ENCODE measurements at places on chromosomes 1 and 21.

GRCh38 chr1:83064589-83065242 is 934.2 kb downstream of the TTLL7 start:
- DNase-seq, result no peak

DNA sequence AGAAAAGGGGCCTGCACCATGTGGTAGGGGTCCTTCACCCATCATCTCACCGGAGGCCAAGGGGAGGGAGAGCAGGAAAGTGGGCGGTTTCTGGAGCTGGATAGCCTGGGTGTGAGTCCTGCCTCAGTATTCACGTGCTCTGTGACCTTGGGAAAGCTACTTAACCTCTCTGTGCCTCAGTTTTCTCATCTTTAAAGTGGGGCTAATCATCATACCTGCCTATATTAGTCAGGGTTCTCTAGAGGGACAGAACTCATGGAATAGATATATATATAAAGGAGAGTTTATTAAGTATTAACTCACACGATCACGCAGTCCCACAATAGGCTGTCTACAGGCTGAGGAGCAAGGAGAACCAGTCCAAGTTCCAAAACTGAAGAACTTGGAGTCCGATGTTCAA is 78.7 kb downstream of the FBXO2 start:
- DNase-seq, result no peak

DNA sequence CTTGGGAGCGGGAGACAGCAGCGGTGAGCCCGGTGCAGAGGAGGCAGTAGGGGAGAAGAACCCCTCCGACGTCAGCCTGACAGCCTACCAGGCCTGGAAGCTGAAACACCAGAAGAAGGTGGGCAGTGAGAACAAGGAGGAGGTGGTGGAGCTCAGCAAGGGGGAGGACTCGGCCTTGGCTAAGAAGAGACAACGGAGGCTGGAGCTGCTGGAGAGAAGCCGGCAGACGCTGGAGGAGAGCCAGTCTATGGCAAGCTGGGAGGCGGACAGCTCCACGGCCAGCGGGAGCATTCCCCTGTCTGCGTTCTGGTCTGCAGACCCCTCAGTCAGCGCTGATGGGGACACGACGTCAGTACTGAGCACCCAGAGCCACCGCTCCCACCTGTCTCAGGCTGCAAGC is 32.9 kb downstream of the STYXL2 start:
- no peak for DNase-seq

DNA sequence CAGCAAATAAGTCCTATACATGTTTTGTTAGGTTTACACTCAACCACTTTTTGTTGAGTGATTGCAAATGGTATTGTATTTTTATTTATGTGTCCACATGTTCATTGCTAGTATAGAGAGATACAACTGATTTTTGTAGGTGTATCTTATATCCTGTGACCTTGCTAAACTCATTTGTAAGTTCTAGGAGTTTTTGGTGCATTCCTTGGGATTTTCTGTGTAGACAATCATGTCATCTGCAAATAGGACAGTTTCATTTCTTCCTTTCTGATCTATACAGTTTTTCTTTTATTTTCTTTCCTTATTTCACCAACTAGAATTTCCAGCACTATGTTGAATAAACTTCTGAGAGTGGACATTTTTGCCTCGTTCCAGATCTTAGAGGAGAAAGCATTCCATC is 16.5 kb upstream of the BATF3 start:
- no peak for DNase-seq

- DNase-seq, result no peak
Observed at GRCh38 chr1:84570436-84571149, 3.6 kb downstream of the CTBS start.

DNA sequence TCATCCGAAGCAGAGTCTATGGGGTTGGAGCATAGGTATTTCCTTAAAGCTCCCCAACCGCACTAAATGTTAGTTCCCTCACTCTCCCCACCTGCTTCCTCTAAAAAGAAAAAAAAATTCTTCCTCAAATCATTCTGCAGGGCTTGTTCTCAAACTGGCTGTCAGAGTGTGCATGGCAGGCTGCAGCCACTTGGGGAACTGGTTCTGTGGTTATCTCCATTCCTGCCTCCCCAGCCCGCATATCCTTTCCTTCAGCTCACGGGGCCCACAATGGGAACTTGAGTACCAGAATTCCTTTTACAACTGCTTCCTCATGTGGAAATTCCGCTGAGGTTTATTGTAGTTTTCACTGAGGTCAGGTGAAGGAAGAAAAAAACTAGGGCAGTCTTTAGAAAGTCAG is 159.2 kb downstream of the PIGK start:
- DNase-seq, result no peak

DNA sequence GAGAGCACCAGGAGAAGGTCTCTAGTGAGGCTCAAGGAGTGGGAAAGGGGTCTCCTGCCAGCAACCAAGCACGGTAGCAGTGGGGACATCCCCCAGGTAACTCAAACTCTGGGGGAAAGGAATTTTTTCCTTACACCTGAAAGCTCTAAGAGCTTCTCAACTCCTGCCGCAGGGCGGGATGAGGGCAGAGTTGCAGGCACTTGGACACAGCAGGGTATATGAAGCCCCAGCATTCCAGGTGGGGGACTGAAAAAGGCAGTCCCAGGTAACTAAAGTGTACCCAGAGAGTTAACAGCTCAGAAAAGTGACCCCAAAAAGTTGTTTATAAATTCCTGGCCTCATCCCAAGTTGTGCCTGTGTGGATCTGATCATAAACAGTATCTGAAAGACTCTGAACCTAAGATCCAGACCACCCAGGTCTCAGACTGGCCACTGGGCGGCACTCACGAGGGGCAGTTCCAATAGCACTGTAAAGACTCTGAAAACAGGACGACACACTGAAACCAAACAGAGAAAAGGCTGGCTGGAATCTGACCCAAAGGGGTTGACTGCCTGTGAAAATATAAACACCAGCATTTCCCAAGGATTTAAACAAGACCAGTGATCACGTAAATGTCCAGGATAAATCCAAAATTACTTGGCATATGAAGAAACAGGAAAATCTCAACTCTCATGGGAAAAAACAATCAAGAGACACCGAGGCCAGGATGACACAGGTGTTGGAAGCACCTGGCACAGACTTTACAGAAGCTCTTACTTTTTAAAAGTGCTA is 47.5 kb downstream of the HSF2BP start:
- DNase-seq, result no peak

- DNase-seq, result no peak
Observed at GRCh38 chr1:244104309-244105060, 53.4 kb downstream of the ZBTB18 start.

DNA sequence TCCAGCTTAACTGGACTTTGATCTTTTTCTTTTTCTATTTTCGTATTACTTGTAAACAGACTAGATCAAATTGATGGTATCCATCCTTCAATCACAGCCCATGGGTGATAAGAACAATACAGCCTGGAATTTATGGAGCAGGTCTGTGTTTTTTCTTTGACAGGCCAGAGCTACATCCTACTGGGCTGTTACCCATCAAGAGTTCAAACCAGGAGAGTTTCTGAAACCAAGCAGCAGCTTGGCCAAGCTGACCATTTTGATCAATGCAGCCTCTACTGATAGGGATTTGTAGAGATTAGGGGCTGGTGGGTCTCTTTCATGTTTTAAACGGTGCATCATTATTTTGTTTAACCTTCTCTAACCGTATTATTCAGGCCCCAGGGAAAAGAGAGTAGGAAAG is 24.3 kb upstream of the CCDC190 start:
- DNase-seq, result no peak

GRCh38 chr1:25740071-25740470 is 59.9 kb upstream of the SELENON start:
- DNase-seq, result no peak

GRCh38 chr1:156104861-156105832 is 9.4 kb upstream of the LMNA start:
- no peak for DNase-seq

DNA sequence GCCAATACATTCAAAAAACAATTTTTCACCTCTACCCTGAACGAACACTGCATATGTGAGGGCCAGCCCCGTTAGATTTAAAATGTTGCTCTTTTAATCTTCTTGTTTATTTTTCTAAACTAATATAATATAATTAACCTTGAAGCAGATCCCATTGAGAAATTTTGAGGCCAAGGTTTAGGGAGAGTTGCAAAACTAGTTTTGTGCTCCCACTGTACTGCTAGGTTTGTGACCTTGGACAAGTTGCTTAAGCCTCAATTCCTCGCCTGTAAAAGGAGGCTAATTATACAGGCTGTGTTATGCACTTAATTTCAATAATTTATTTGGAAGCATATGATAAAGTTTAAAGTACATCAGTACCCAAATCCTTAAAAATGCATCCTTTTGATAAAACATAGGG is 3.7 kb downstream of the IL23R start:
- no peak for DNase-seq

DNA sequence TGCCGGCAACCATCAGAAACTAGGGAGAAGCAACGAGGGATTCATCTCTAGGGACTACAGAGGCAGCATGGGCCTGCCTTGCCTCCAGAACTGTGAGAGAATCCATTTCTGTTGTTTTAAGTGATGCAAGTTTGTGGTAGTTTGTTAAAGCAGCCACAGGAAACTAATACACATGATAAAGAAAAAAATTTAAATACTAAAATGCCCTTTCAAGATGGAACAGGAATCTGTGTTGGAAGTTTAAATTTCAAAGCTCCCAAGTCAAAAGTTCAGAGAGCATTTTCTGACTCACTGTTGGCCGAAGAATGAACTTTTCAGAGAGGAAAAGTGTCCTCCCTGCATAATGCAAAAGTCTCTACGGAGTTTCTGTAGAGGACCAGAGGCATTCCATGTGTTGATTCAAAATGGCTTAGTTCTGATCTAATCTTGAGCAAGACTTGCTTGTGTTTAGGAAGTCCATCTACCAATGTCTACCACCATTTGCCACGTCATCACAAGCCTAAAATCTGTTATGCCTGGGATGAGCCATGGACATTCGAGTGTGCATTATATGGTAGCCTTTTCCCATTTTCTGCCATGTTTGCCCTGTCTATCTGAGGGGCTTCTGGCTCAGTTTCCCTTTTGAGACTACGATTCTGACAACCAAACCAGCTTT is 22.4 kb upstream of the ARHGAP29 start:
- no peak for DNase-seq

DNA sequence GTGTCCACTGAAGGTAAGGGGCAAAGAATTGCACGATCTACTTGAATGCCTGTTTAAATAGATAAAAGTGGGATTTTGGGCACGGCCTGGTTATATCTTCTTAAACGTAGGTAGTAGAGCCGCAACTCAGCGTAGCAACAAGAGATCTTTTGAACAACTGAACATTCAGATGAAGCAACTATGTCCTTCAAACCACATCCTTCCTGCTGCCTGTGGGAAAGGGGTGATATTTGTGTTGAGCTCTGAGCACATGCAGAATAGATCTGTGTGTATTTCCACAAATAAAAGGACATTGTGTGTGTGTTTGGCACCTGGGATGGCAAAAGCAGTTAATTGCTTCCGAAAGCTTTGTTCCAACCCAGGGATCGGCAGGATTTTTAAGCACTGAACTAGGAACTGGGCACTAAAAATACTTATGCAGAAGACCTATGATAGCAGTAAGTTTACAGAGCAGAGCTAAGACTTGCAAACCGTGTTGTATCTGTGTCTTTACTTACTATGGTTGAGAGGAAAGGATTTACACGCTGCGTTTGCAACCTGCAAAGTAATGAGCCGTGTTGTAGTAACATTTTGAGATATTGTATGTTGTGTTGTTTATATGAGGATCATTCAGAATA is 333.4 kb downstream of the CHRM3 start:
- DNase-seq, result peak; percentile 2

GRCh38 chr1:35888255-35888654 is 5.2 kb downstream of the AGO1 start:
- no peak for DNase-seq

- no peak for DNase-seq
Observed at GRCh38 chr1:200733907-200734306, 4.8 kb upstream of the CAMSAP2 start.

GRCh38 chr1:209749670-209750323 is 6.1 kb upstream of the TRAF3IP3 start:
- DNase-seq, result no peak

DNA sequence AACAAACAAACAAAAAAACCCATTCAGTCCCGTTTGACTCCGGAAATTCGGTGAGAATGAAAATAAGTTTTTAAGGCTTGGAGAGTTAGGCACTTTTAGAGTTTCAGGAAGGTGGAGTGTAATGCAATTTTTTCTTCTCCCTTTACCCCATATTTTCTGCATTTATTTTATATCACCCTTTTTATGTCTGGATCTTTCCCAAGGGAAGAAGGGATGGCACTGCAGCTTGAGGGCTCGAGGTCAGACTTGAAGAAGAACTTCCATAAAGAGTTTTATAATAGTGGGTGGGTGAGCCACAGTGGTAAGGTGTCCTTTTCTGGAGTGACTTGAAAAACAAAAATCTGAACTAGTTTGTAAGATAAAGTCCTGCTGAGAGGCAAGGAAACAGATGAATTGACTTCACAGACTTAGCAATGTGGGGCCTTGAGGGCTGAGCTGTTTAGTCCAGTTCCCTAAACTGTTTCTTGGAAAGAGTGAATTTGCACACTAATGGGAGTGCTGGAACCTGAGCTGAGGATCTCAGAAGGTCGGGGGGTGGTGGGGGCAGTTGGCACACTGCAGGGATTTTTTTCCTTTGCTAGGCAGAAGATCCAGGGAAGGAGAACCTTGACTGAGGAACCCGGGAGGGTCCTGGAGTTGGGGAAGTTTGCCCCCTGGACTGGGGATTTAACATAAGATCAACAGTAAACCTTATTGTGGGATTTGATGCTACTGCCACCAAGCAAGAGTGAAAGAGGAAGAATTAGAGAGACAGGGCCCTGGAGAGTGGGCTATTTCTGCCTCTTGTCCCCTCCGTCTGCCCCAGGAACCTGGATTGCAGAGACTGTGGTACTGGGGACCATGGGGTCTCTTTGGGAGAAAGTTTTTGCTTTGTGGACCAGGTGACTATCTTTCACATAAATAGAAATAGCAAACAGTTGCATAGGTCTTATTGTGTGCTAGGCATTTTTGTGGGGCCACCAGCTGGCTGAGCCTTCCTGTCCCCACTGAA is 1.8 kb upstream of the MEX3A start:
- DNase-seq, result no peak

DNA sequence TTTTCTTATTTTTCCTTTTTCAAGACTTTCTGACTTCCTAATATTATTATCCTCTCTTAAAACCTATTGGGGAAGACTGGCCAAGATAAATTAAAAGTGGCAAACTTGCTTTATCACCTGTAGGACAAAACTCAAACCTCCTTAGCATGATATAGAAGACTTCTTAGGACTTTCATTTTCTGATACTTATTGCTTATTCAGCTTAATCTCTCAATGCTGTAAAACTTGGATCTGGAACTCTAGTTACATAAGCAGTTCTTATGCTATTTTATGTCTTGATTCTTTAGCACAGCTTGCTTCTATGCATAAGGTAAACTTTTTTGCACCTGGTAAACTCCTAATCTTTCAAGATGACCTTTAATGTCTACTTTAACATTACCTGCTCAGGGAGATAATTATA is 382.3 kb upstream of the LRRC7 start:
- no peak for DNase-seq

GRCh38 chr1:65068202-65069010 is 79.6 kb upstream of the AK4 start:
- DNase-seq, result no peak

DNA sequence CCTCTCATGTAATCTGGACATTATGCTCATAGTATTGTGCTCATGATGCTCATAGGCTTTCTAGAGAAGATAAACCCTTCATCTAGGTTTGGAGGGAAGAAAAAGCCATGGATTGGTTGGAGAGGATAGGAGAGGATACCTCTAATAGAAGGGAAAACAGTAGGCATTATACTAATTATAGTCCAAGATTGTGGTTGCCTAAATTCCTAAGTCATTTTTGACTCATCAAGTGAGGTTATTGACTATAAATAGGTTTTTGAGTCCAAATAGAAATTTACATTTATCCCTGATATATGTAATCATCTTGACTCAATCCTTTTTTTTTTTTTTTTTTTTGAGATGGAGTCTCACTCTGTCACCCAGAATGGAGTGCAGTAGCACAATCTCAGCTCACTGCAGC is 5.0 kb downstream of the SYT11 start:
- DNase-seq, result no peak

Measured in stimulated activated CD8-positive, alpha-beta memory T cell treated with anti-CD3 and anti-CD28 coated beads, Interleukin-4, amount 100 ng/mL, for 24 hours (primary cell).